ENCODE measurements at places on chromosomes 5 and 9.

GRCh38 chr5:122121479-122122465, 7.6 kb upstream of the ZNF474 start:
- DNase-seq: no peak

- DNase-seq: no peak
These were observed 76.5 kb downstream of the PHF2 start for GRCh38 chr9:93652604-93653592.

DNA sequence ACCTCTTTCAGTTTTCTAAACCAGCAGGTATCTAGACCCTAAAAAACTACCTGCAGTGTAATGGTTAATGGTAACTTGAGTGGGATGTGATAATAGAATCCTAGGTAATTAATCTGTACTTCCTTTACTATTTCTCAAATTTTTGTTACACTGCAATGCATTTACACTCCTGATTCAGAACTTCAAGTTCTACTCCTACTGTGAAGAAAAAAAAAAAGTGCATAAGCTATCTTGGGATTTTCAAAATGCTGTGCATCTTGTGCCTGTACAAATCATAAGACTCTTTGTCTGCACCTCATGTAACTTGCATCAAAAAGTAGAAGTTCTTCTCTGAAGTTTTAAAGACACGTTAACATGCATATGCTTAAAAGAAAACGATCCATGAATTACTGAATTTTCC, 554.1 kb downstream of the CETN3 start:
- no peak for DNase-seq

DNA sequence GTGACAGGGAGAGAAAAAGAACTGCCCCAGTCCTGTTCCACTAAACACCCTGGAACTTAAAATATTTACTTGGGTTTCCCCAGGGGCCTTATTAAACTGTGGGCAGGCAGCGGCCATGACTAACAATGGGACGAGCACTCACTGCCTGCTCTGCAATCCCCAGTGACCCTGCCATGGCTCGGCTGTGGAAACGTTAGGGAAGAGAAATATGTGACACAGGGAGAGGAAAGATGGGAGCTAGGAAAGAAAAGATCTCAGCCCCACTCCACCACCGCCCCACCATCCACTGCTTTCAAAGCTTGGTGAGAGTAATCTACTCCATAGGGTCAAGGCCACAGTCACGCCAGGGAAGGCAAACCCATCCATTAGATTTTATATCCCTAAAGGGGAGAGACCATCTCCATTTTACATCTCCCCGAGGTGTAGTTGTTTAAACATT, 117.6 kb downstream of the EFNA5 start:
- DNase-seq: no peak

DNA sequence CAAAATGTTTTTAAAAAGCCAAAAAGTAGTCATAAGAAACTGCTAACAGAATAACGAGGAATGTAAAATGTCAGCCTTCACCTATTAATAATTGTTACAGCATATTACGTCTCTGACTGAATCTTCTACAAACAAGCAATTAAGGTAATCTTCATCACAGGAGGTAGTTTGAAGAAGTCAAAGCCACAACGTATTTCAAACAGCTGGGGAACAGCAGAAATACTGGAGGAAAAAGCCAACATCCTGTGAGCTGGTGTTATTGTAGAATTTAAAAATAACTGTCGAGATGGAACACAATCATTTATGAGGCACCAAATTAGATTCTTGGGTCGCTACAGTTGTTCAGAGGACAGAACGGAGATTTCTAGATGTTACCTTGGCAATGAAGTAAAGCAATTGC, 450.5 kb downstream of the AGTPBP1 start:
- no peak for DNase-seq

DNA sequence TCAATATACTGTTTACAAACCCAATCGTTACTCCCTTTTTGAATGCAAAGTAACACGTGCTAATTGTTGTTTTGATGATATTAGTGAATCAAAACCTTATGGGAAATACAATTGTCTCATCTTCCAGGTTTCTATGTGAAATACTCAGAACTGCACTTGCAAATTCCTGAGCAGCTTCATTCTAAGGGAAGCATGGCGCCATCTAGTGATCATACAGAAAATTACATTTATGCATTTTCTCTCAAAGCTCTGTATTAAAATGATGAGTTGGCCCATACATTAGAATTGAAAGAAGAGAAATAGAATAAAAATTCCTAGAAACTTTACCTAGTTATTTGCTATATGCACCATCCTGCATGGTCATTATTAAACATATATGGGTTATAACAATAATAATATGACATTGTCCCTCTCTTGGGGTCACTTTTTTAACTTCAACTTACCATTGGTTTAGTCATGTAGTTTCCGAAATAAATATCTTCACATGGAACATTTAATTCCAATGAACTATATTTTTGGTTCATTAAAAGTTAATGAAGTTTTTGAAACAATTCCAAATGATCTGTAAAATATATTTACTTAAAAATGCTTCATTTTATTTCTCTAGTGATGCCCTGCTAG, 220.0 kb downstream of the PDE4D start:
- DNase-seq: no peak

All from stimulated activated CD8-positive, alpha-beta memory T cell treated with anti-CD3 and anti-CD28 coated beads, Interleukin-12 subunit alpha, Interleukin-12 subunit beta, amount 100 ng/mL, for 4 hours (primary cell).